ENCODE measurements at places on chromosomes 11 and 22. TPM values are rescaled to one million over a fixed set of nuclear protein-coding genes. Genes with fewer than 3 reads are reported as not detected.

The LRRC10B gene
- not detected for total RNA-seq

The DNAJB7 gene
- not detected for total RNA-seq

The RIC3 gene
- total RNA-seq: 2.6 TPM

The FOLR1 gene
- total RNA-seq: not detected

The MISFA gene
- total RNA-seq: 1.4 TPM

The MAJIN gene
- not detected for total RNA-seq

The SERPING1 gene
- total RNA-seq: not detected
